Nucleus accumbens (tissue), 56 donors: ENCODE measurements at places on chromosomes 16 and 17.

DNA sequence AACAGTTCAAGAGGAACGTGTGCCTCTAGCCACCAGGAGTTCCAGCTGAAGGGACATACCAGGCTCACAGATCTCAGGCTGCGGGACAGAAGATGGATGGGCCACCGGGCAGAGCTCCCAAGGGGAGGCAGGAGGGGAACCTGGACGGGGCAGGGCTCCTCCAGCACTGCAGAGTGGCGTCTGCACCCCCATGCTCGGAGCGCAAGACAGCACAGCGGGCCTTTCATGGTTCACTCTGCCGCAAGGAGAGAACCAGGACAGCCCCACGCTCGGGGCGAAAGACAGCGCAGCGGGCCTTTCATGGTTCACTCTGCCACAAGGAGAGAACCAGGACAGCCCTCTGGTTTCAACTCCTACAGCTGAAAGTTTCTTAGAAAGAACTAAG, 20.6 kb downstream of the SLC38A10 start:
- no peak for DNase-seq

GRCh38 chr17:34384822-34385605, 22.0 kb upstream of the CCL1 start:
- no peak for DNase-seq

- DNase-seq, result no peak
Measured at GRCh38 chr16:26214581-26215174, 522.9 kb downstream of the HS3ST4 start.

GRCh38 chr17:9232591-9233270, 211.4 kb downstream of the NTN1 start:
- DNase-seq, result no peak

GRCh38 chr17:40516581-40517285, 15.3 kb upstream of the TNS4 start:
- no peak for DNase-seq

DNA sequence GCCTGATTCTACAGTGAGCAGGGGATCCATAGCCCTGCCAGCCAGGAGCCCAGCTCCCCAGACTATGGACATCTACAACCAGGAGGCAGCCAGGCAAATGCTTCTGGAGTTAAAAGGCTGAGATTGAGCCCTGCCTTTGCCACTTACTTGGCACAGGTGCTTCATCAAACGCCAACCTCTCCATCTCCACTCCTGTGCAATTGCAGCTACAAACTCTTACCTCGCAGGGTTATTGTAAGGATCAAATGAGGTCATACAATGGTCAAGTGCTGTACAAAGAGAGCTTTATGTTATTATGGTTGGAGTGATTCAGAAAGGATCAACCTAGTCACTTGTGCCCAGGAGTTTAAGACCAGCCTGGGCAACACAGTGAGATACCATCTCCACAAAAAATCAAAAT, 9.8 kb upstream of the MYO18A start:
- no peak for DNase-seq

DNA sequence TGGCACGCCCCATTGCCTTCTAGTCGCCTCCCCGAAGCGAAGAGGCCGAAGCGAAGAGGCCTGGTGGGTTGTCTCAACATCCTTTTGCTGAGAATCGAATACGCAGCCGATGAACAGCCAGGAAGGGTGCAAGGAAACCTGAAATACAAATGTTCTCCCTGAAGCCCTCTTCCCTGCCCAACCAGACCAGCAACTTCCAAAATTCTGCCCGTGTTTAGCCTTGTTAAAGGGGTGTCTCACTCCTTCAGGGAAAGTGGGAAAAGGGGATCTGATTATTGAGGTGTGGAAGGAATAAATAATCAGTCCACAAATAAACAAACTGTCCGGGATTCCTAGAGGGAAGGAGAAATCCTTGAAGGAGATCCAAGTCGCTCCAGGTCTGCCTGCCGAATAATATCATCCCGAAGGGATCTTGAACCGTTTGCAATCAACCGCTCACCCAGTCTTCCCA, 1.4 kb upstream of the FOXC2 start:
- DNase-seq, result no peak
